ENCODE measurements at places on chromosomes 11 and 22.

GRCh38 chr11:42589286-42589685, 722.5 kb upstream of the API5 start:
- DNase-seq, result no peak

DNA sequence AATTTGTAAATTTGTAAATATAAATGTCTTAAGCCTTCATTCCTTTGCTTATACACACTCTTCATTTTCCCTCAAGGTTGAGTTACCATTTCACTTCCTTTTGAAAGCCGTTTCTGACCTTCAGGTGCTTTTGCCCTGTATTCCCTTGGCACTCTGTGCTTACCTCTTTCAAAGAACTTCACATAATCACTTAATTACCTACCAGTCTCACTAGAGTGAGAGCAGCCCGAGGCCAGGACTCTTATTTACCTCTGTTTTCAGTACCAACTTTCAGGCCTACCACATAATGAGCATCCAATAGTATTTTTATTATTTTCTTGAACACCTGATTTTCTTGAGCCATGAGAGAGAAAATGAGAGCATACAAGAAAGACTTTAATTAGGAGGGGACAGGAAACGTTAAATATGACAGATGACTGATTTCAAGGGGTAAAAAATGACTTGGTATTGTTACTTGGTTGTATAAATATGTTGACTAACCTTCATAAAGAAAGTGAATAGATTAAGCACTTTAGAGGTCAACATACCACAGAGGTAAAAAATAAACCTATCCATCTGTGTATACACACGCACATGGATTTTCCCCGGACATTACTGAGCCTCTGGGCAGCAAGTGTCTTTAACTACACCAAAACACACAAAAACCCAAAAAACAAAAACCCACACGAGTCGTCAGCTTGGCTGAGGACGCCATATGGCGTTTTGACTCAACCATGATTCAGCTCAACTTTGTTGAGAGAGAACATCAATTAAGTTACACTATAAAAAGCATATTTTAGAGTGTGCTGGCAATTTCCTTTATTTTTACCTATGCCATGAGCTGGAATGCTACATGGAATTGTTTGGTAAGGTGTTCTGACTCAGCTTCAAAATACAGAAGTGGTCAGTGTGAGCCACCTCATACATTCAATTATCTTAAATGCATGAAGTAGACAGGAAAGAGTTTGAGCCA, 7.6 kb downstream of the ATXN10 start:
- DNase-seq, result no peak

DNA sequence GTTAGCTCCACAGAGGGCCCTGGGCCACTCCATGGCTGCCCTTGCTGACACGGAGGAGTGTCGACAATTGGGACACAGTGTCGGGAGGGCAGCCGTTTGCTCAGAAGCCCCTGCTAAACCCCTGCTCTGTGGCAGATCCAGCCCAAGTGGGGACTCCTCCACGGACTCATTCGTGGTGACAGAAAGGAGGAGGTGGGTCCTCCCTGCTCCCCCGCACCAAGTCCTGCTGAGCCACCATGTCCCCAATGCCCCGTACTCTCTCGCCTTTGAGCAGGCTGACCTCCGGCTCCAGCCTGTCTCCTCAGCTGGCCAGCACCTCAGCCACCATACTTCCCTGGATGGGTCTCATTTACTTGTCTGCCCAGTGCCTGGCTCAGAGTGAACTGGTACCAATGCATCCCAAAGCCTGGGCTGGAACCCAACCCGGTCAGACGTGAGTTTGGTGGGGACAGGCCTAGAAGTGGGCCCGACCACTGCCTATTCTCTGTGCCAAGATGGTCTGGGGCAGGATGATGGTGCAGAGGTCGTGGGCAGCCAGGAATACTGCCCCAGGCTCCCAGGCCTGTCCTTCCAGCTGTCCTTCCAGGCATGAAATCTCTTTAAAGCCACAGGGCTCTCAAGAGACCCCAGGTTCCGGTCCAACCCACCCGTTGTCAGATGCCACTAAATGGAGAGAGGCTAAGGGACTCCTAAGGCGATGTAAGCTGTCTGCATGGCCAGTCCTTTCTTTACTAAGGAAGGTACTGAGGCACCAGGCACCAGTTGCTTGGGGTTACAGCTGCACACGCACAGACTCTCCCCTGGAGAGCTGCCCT, 4.3 kb downstream of the CBX6 start:
- no peak for DNase-seq

GRCh38 chr11:2306877-2307500, 5.2 kb downstream of the TSPAN32 start:
- DNase-seq, result no peak

DNA sequence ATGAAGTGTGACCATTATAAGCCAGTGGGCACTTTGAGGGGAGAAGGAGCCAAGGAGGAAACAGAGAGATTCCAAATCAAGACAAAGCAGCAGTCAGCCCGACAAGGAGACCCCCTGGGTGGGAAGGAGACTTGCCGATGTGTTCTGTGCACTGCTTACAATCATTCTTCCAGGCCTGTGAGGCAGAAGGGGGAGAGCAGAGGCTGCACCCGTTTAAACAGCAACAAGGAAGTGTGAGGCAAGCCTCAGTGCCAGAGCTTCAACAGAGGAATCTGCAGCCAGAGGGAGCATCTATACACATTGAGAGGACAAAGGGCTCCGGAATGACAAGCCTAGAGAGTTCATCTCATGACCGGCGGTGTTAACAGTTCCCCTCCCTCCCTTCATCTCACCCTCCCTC, 121.1 kb downstream of the NXPE2 start:
- DNase-seq, result no peak

GRCh38 chr22:19134176-19134831, 3.2 kb downstream of the TSSK2 start:
- no peak for DNase-seq
